ENCODE measurements at places on chromosomes 1 and 21.

- DNase-seq: no peak
Observed at GRCh38 chr1:106360252-106360651, 696.2 kb upstream of the PRMT6 start.

- no peak for DNase-seq
Observed at GRCh38 chr1:181083842-181084605, 4.5 kb upstream of the IER5 start.

DNA sequence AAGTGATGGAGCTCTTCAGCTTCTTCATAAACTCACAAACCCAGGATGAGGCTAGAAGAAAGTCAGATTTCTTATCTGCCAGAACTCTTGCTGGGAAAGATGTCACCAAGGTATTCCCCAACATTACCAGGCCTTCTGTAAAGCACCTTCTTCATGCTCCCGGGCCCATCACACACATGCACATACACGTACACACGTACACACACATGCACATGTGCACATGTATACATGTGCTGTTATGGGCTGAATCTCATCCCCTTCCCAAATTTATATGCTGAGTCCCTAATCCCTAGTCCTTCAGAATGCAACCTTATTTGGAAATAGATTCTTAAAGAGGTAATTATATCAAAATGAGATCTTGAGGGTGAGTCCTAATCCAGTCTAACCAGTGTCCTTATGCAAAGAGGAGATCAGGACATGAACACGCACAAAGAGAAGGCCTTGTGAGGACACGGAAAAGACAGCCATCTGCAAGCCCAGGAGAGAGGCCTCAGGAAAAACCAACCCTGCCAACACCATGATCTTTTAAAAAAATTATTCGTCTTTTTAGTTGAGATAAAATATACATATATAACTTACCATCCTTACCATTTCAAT is 76.4 kb upstream of the LYST start:
- no peak for DNase-seq

GRCh38 chr1:26627954-26628353 is 67.9 kb upstream of the ARID1A start:
- no peak for DNase-seq

DNA sequence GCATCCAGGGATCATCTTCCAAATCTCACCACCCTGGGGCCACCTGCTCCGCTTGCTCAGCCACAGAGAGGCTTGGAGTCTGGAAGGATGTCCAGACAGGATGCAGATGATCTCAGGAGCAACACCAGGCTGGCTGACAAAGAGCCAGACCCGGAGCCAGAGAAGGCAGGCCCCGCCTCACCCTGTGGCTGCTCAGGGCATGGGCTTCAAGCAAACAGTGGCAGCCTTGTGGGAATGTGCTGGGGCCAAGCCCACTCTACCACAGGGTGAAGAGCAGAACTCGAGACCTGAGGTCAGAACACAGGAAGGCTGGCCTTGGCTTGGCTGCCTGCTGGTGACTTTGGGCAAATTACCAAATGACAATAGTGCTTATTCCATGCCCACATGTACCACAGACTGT is 45.5 kb downstream of the MRPL37 start:
- DNase-seq: no peak

DNA sequence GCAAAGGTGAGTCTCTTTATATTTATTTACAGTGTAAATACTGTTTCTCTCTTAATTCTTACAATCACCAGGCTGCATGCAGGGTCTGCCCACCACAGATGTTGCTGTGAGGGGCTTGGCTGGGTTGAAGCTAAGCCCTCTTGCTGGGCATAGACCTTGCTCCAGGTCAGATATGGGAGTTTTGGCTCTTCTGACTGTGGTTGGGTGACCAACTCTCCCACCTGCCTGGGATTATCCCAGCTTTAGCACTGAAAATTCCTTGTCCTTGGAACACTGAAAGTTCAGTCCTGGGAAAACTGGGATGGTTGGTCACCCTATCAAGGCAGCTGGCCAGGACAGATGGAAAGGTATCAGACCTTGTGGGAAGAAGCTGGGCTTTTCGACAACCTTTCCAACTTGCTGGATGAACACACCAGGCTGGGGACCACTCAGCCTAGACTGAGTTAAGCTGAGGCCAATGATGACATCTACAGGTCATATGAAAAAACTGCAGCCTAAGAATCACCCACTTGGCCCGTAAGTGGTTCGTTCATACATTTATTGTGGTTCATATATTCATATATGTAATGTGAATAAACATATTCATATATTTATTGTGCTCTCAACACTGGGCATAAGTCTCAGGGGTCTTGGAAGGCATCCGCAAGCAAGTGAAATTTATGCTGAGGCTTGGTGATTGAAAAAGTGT is 26.6 kb upstream of the HPDL start:
- DNase-seq: peak; percentile 8

DNA sequence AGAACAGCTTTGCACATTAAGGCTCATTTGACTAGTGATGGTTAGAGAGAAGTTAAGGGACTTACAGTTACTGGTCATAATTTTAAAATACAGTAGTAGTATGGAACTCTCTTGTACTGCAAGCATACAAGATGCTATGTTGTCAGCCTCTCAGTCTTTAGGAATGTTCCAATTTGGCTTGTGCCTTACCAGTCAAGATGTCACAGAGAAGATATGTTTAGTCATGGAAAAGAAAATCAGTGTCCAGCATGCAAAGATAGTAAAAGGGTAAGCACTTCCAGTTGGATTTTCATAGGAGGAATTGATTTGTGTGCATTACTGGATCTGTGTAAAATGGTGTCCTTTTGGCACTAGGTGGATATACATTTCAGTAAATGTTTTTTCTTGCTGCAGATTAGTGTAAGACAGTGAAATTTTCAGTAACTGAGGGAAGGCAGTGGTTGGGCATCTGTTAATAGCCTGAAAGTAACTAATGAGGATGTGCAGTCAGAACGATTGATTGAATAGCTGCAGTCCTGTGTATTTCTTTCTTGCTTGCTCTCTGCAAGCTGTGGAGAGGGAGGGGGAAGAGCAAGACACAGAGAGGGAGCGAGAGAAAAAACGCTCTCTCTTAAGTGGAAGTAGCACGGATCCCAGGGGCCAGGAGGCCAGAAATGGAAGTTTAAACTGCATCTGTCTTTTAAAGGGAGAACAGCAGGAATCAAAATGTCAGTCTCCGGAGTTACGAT is 108.2 kb downstream of the CLEC20A start:
- no peak for DNase-seq

GRCh38 chr1:155971910-155972809 is 6.2 kb downstream of the ARHGEF2 start:
- peak; percentile 34 for DNase-seq

DNA sequence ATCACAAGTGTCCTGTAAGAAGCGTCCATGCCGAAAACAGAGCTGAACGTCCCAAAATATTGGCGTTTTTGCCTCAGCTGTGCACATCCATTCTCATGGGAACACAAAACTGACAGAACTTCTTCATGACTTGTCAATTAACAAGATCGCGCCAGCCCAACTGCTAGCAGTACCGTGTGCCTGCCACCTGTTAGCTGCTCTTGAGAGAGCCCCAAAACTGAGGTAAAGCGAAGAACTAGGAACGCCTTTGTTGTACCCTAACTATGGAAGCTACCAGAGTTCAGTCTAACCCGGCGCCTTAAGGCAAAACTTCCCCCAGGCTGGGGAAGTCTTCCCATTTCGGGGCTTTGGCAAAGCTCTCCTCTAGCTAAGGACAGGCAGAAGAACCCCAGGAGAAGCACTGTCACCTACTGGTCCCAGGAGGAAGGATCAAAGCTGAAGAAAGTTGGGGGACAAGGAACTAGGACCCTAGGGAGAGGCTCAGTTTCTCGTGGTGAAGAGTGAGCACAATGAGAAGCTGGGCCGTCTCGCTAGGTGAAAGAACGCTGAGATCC is 719 bp downstream of the EYA3 start:
- no peak for DNase-seq

DNA sequence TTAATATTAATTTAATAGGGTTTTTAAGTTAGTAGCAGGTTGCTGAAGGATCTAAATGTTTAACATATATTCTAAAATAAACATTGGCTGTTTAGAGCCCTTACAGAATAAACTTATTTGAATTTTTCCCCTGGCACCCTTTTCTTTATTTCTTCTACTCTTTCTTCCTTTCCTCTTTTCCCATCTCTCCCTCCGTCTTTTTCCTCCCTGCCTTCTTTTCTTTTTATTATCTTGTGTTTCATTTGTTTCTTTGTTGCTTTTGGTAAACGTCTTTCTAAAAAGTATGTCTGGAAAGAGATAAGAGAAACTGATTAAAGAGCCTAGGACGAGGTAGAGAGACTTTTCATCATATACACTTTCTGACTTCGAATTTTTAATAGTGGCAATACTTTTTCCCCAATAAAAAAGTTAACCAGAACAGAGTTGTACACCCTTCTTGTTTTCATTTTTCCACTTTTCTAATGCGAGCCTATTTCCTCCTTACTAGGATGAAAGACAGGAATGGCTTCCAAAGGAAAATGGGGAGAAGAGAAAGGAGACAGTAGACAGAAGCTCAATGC is 39.5 kb upstream of the ATF3 start:
- no peak for DNase-seq

DNA sequence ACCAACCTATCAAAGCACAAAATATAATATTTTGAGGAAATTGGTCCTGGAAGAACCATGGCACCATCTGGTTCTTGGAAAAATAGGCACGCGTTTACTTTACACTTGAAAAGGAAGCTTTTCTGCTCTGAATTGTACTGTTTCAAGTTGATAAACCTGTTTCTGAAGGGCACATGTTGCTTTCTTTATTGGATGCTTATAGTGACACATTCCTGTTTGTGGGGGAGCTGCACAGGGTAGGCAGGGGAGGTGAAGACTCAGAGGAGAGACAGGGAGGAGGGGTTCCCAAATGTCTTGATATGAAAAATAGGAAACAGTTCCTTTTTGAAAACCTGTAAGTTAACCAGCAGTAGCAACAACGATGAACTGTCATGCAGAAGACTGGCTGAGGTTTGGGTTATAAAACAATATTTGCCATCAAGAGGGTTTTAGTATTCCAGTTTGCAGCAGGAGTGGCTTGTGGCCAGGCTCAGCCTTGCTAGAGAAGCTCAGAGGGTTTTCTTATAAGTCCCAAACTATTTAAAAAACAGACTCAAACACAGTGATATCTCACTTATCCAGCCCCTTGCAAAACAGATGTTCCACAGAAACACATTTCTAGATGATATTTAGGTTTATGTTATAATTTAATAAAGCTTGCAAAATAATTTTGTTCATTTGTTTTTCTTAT is 127.0 kb upstream of the MROH9 start:
- DNase-seq: no peak

- DNase-seq: no peak
Observed at GRCh38 chr1:203799157-203799556, 3.7 kb downstream of the ZBED6 start.

DNA sequence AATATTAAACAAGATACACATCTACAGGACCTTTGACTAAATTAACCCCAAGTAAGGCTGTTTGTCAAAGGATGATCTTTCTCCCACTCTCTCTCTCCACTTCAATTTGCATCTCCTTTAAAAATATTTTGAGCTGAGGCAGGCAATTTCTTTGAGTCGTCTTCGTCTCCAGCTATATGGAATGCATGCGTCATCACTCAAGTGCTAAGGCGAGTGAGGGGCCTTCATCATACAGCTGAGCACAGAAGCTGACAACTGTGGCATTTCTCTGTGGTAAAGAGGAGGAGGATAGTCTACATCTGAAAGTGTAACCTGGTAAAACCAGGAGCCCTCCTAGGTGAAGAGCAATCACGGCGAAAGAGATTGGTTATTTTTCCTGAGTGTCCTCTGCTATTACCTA is 7.6 kb downstream of the EPHX4 start:
- DNase-seq: no peak

DNA sequence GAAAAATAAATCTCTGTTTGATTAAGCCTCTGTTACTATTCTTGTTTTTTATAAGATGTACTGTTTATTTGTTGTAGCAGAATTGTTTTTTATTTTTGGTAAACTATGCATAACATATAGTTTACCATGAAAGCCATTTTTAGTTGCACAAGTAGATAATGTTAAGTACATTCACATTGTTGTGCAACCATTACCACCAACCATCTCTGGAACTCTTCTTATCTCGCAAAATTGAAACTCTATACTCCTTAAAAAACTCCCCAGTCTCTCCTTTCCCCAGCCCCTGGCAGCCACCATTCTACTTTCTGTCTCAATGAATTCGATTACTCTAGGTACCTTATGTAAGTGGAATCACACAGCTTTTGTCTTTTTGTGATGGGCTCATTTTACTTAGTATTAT is 27.4 kb upstream of the UHMK1 start:
- DNase-seq: no peak

DNA sequence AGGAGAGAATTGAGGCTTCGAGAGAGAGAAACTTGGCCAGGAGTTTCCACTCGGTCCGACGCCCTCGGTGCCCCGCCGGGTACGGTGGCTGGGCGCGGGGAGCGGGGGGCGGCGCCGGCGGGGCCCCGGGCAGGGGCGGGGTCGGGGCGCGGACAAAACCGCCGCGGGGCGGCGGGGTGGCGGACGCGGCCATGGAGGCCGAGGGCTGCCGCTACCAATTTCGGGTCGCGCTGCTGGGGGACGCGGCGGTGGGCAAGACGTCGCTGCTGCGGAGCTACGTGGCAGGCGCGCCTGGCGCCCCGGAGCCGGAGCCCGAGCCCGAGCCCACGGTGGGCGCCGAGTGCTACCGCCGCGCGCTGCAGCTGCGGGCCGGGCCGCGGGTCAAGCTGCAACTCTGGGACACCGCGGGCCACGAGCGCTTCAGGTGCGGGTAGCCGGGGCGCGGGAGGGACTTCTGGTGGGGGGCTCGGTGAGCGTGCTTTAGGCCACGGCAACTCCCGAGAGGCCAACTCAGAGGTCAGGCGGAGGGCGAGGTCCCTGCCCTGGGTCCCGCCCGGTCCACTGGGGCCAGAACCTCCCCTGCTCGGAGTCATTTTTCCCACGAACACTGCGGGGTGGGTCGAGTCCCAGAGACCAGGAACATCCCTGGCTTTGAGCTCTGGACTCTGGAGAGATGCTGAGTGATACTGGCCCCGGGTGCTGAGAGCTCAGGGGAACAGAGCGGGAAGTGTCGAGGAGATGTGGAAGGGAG is 431 bp downstream of the RAB42 start:
- no peak for DNase-seq

DNA sequence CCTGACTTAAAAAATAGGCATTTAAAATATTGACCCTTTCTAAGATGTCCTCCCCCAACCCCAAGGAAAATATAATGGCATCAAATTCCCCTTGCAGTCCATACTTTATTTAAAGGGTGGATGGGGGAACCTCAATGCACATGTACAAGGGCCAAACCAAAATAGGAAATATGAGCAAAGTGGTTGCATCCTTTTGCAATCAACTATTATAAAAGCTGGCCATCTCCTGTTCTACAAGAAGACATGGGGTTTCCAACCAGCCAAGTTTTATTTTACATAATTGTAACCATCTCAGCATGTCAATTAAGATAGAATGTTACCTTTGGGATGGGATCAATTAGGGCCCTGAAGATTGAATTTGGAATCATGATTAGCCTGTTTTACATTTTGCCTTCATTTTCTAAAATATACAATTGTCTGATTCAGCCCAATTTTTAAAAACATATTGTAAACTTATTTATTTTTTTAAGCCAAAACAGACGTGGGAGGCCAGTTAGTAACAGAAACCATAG is 146.7 kb upstream of the NFIA start:
- DNase-seq: no peak

GRCh38 chr1:3283849-3284248 is 170.6 kb upstream of the ARHGEF16 start:
- DNase-seq: peak; percentile 8

GRCh38 chr1:36876990-36877389 is 157.3 kb downstream of the GRIK3 start:
- DNase-seq: no peak

GRCh38 chr21:31201548-31201947 is 142.5 kb downstream of the TIAM1 start:
- no peak for DNase-seq
